ENCODE measurements at places on chromosomes 11 and 22. TPM values are rescaled to one million over a fixed set of nuclear protein-coding genes. Genes with fewer than 3 reads are reported as not detected.

Gene SAA4
- not detected for total RNA-seq

Gene ACTN3
- 33.0 TPM for total RNA-seq

Gene DDX6
- 191 TPM for total RNA-seq

Gene ZPR1
- 38.5 TPM for total RNA-seq

Gene RFPL1
- not detected for total RNA-seq

Gene BATF2
- total RNA-seq: not detected

Gene EPS8L2
- 11.0 TPM for total RNA-seq

Gene NECTIN1
- 27.4 TPM for total RNA-seq

DNA sequence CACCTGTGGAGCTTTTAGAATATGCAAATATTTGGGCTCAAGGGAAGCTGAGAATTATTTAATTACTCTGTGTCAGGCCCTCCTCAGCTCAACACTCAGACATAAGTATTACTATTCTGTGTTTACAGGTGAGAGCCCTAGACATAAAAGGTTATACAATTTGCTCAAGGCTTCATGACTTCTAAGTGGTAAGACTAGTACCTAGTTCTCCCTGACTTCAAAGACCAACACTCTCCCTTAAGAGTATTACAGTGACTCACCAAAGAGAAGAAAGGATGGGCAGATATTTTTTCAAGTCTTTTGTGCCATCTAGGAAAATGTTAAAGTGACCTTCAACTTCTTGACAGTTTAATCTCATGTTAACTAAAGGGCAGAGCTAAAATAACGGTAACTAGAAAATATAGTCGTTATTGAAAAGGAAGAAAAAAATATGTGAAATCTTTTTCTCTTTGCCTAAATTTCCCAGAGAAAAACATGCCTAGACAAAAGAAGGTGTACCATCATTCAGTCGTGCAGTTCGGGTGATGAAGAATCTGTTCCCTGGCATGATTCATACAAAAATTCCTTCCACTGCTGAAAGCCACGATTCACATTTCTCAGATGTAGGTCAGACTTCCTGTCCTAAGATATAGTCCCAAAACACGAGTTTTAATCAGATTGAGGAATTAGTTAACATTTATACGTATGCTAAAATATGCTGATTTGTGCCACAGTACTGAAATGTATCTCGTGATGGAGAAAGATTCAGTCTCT, 849.1 kb upstream of the API5 start:
- no peak for DNase-seq
- no peak overlapping the region for H3K4me3 ChIP-seq
- H3K27ac ChIP-seq: no peak overlapping the region
- H3K4me1 ChIP-seq: no peaks in the 10 kb centered on the region
- no peaks in the 10 kb centered on the region for H3K27me3 ChIP-seq

DNA sequence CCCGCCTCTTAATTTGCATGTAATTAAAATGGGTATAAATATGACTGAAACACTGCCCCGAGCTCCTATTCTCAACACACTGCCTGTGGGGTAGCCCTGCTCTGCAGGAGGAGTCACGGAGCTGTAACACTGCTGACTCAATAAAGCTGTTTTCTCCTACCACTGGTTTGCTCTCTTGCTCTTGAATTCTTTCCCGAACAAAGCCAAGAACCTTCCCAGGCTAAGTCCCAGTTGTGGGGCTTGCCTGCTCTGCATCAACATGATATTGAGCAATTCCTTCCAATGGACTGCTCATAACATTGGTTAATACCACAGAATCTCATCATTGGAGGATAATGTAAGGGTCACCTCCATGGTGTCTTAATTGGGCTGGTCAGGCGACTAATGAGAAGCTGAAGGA, 114.4 kb downstream of the FBXO7 start:
- no peak for DNase-seq
- H3K4me3 ChIP-seq: no peak overlapping the region
- H3K36me3 ChIP-seq: no peaks in the 10 kb centered on the region
- H3K4me1 ChIP-seq: no peaks in the 10 kb centered on the region

DNA sequence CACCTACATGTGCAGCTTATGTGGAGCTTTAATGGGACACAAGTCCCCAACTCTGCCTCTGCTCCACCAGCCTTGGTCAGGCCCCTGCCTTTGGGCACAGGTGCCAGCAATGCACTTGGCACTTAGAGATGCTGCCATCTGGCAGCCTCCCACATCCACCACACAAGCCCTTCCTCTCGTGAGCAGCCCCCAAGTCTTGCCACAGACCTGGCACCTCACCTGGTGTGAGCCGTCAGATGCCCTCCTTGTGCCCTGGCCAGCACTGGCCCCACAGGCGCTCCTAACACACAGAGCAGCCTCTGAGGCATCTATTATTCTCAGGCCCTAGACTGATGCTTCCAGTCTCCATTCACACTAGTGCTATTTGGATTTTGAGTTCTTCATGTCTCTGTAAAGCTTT, 24.5 kb upstream of the SERPIND1 start:
- no peaks in the 10 kb centered on the region for H3K36me3 ChIP-seq
- H3K4me3 ChIP-seq: no peak overlapping the region
- H3K4me1 ChIP-seq: no peaks in the 10 kb centered on the region
- DNase-seq: no peak
- no peaks in the 10 kb centered on the region for H3K27me3 ChIP-seq

DNA sequence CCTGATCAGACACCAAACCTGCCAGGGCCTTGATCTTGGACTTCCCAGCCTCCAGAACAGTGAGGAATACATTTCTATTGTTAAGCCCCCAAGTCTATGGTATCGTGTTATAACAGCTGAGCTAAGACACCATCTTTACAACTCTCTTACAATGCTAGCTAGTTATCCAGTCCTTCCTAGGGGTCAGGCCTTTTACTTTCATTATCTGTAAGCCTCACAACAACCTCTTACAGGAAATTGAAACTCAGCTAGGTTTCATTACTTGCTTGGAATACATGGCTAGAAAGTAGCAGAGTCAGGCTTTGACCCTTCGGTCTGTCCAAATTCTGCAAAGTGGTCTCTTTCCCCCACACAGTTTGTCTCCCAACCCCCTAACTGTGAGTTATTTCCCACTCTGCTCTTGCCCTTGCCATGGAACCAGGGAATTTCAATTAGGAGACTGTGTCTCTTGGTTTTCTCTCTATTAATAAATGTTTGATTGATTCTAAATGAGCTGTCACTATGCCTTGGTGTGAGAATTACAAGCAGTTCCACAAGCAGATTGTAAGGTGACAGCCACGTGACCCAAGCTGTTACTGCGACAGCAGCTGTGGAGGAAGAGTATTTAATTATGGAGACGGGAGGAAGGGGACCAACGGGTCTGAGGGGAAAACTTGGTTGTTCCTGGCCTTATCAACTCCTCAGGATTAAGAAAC, 38.4 kb upstream of the CLMP start:
- H3K36me3 ChIP-seq: no peaks in the 10 kb centered on the region
- no peak overlapping the region for H3K4me3 ChIP-seq
- no peak overlapping the region for H3K27ac ChIP-seq
- no peak for DNase-seq
- H3K4me1 ChIP-seq: peaks cover 8% of the 10 kb centered on the region
- no peaks in the 10 kb centered on the region for H3K27me3 ChIP-seq

DNA sequence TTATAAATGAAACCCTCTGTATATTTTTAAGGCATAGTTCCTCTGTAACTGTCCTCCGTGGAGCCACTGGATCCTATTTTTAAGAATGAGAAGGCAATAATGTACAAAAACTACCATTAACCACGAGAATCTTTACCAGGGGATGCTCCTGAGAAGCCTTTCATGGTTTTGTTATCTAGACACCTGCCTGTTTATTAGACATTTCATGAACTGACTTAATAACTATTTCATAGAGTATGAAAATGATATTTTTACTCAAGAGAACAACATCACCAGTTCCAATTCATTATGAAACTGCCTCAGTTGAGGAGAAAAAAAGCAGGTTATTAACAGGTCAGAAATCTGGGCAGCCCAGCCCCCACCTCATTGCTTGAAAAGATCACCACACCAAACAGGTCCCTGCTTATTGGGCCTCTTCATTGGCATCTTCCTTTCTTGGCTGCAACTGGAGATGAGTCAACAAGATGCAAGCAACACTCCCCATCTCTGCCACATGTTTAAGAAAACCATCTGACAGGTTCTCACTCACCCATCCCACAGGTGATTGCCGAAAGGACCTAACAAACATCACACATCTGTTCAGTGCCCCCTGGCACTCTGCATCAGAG, 27.8 kb downstream of the ETS1 start:
- H3K27me3 ChIP-seq: no peaks in the 10 kb centered on the region
- H3K36me3 ChIP-seq: no peaks in the 10 kb centered on the region
- no peak for DNase-seq
- no peak overlapping the region for H3K4me3 ChIP-seq
- H3K4me1 ChIP-seq: peaks cover 4% of the 10 kb centered on the region

- H3K27ac ChIP-seq: no peak overlapping the region
- H3K4me3 ChIP-seq: no peak overlapping the region
- H3K27me3 ChIP-seq: peaks cover 9% of the 10 kb centered on the region
- H3K36me3 ChIP-seq: no peaks in the 10 kb centered on the region
- no peaks in the 10 kb centered on the region for H3K4me1 ChIP-seq
Measured at GRCh38 chr11:107722662-107723061, 10.8 kb upstream of the SLN start.

- peaks cover 6% of the 10 kb centered on the region for H3K4me1 ChIP-seq
- DNase-seq: no peak
- no peaks in the 10 kb centered on the region for H3K27me3 ChIP-seq
- H3K36me3 ChIP-seq: no peaks in the 10 kb centered on the region
Measured at GRCh38 chr22:43501878-43502277, 90.1 kb downstream of the MPPED1 start.

GRCh38 chr11:1952806-1953482, 5.8 kb downstream of the MRPL23 start:
- H3K27me3 ChIP-seq: no peaks in the 10 kb centered on the region
- no peak for DNase-seq
- no peak overlapping the region for H3K27ac ChIP-seq
- H3K4me1 ChIP-seq: no peaks in the 10 kb centered on the region

DNA sequence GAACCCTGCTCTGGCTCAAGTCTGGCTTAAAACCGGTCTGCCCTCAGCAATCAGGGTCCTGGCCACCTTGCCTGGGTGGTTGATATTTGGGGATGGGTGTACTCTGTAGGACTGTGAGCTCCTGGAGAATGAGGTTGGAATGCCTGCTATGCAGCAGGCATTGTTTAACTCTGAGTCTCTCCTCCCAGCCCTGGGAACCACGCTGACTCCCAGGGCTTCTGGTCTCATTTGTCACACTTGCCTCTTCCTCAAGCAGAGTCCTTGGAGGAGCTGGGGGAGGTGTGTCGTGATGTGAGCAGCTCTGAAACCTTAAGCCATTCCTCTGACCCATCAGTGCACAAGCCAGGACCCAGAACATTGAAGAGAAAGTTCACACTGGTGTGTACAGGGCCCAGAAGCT, 340.1 kb downstream of the MN1 start:
- DNase-seq: peak; percentile 90
- H3K27ac ChIP-seq: peak overlapping the region; percentile 99
- H3K4me3 ChIP-seq: peak overlapping the region; percentile 3
- H3K4me1 ChIP-seq: peaks cover 48% of the 10 kb centered on the region
- H3K36me3 ChIP-seq: no peaks in the 10 kb centered on the region
- H3K27me3 ChIP-seq: no peaks in the 10 kb centered on the region

GRCh38 chr11:63534076-63534475, 2.5 kb upstream of the PLAAT4 start:
- H3K27ac ChIP-seq: no peak overlapping the region
- no peaks in the 10 kb centered on the region for H3K36me3 ChIP-seq
- no peak overlapping the region for H3K4me3 ChIP-seq
- H3K4me1 ChIP-seq: peaks cover 45% of the 10 kb centered on the region

GRCh38 chr11:79054636-79055035, 386.2 kb downstream of the TENM4 start:
- DNase-seq: no peak
- H3K27me3 ChIP-seq: no peaks in the 10 kb centered on the region
- H3K4me3 ChIP-seq: no peak overlapping the region

GRCh38 chr11:133618544-133618943, 86.2 kb upstream of the OPCML start:
- no peaks in the 10 kb centered on the region for H3K36me3 ChIP-seq
- H3K4me1 ChIP-seq: peaks cover 7% of the 10 kb centered on the region

GRCh38 chr11:60954421-60954820, 2.4 kb upstream of the SLC15A3 start:
- H3K27me3 ChIP-seq: peaks cover 37% of the 10 kb centered on the region
- no peak for DNase-seq
- H3K4me1 ChIP-seq: peaks cover 9% of the 10 kb centered on the region
- H3K4me3 ChIP-seq: no peak overlapping the region
- no peaks in the 10 kb centered on the region for H3K36me3 ChIP-seq

DNA sequence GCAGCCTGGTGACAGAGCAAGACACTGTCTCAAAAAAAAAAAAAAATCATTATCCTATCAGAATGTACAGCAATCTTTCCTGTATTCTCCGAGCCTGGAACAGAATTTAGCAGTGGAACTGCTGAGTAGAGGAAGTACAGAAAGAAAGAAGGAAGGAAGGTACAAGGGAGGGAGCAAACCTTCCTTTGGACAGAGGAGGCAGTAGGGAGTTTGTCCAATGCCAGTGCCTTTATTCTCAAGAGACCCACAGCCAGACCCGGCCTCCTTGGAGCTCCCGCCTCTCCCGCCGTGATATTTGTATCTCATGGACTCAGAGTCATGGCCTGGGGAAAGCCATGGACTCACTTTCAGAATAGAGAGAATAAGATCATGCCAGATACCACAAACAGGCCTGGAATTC, 37.7 kb upstream of the LRRC55 start:
- H3K27ac ChIP-seq: no peak overlapping the region
- no peaks in the 10 kb centered on the region for H3K4me1 ChIP-seq
- no peaks in the 10 kb centered on the region for H3K27me3 ChIP-seq
- H3K36me3 ChIP-seq: no peaks in the 10 kb centered on the region

GRCh38 chr22:37275622-37276021, 6.7 kb upstream of the CYTH4 start:
- no peak overlapping the region for H3K4me3 ChIP-seq
- H3K27ac ChIP-seq: no peak overlapping the region
- no peaks in the 10 kb centered on the region for H3K4me1 ChIP-seq
- no peaks in the 10 kb centered on the region for H3K36me3 ChIP-seq
- H3K27me3 ChIP-seq: no peaks in the 10 kb centered on the region

DNA sequence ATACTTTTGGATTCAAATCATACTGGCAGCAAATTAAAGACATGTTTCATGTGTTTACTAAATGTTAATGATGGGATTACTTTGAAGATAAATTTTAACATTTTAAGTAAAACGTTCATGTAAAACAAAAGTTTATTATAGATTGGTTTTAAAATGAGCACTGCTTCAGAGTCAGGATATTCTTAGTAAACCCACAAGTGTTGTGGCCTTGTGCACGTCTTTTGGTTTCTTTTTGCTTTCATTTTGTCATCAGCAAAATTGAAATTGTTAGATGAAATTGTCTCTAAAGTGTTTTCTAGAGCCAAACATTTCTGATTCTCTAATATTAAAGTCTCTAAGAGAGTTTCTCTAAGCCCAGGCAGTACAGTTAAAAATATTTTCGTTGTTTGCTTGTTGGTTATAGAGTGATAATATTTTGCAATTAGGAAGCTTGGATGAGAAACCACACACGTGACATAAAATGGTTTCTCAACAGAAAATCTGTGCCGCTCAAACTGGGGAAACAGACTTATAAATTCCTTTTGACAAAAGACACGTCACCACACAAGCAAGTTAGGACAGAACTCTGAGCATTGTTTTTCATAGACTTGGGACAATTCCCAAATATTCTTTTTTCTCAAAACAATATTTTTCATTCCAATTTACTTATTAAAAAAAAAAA, 164.4 kb downstream of the TEAD1 start:
- H3K36me3 ChIP-seq: no peaks in the 10 kb centered on the region
- DNase-seq: no peak
- H3K4me1 ChIP-seq: peaks cover 33% of the 10 kb centered on the region
- H3K27ac ChIP-seq: no peak overlapping the region
- H3K27me3 ChIP-seq: no peaks in the 10 kb centered on the region

GRCh38 chr11:110955776-110956175, 243.5 kb upstream of the ARHGAP20 start:
- no peak overlapping the region for H3K27ac ChIP-seq
- no peaks in the 10 kb centered on the region for H3K27me3 ChIP-seq
- H3K4me1 ChIP-seq: peaks cover 7% of the 10 kb centered on the region

Measured in neural progenitor cell (in vitro differentiated cells).